NCI-H2029 treated with DMSO at 0.1 percent for 48 hours (cell line): ENCODE measurements at places on chromosomes 6 and 20.

GRCh38 chr20:45087097-45087790, 13.7 kb downstream of the KCNS1 start:
- DNase-seq, result no peak

DNA sequence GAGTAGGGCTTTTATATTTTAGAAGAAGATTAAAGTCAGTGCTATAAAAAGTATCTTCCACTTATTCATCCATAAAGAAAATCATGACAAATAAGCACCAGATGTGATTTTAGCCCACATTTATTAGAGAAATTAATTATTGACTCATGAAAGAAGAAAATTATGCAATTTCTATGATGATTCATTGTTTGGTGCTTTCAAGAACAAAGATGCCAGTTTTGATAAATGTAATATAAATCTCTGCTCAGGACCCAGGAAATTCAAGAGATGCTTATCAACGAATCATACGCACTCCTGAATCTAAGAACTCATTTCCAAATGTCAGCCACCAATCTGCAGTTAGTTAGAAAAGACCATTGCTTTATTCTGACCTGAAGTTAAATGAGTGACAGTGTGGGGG, 211.4 kb downstream of the ARHGAP18 start:
- DNase-seq, result no peak

- no peak for DNase-seq
Observed at GRCh38 chr6:48080227-48081009, 30.6 kb downstream of the PTCHD4 start.

- no peak for DNase-seq
Observed at GRCh38 chr6:99559057-99559456, 9.4 kb downstream of the CCNC start.

DNA sequence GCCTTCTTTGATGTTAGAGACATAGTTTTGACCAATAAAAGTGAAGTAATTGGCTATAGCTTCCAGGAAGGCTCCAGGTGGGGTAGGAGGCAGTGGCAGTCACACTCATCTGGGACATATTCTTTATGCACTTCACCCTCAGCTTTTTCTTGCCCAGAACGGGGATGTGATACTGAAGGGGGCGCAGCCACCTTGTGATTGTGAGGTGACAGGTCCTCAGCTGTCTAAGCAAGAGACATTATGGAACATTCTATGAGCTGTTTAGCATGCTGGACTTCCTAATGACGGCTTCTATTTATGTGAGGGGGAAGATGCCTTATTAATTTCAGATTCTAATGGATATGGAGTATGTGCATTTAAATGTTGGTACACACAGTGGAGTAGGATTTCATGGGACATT, 151.3 kb upstream of the ZFP64 start:
- no peak for DNase-seq
